KBM-7 (cell line): ENCODE measurements at places on chromosomes 6 and 20.
A peak's percentile ranks its signal among the peaks of the same experiment; 100 is the strongest.

- DNase-seq, result no peak
Measured at GRCh38 chr6:16928387-16928786, 167.1 kb upstream of the ATXN1 start.

GRCh38 chr6:145254649-145255401 is 480.5 kb downstream of the EPM2A start:
- no peak for DNase-seq

GRCh38 chr6:156639009-156639721 is 138.0 kb upstream of the ARID1B start:
- no peak for DNase-seq

DNA sequence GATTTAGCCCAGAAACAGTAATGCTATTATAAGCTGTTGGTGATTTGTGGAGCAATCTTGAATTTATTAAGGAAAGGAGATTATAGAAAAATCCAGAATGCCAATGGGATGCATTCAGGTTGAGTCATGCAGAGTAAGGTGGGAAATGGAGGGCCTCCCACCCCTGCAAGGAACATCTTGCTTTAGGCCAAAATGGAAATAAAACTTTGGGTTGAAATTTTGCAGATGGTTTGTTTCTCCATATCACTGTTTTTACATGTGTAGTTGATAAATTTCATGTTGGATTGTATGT is 152.4 kb downstream of the BCAS1 start:
- DNase-seq, result no peak

GRCh38 chr6:130946076-130946475 is 117.0 kb downstream of the EPB41L2 start:
- no peak for DNase-seq

DNA sequence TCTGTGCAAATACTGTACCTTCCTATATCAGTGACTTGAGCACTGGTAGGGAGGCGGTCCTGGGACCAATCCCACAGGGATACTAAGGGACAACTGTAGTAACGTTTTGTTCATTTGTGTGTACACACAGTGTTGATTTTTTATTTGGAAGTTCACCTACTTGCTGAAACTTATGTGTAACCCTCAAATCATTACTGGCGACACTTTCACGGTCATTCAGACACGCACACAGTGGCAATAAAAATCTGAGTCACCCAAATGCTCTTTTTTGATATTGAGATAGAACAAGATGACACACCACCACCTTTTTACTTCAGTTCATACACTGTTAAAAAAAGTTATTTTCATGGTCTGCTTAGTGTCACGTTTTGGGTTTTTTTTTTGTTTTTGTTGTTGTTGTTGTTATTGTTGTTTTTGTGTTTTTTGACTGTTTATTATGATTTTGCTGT is 79.8 kb downstream of the QKI start:
- no peak for DNase-seq

DNA sequence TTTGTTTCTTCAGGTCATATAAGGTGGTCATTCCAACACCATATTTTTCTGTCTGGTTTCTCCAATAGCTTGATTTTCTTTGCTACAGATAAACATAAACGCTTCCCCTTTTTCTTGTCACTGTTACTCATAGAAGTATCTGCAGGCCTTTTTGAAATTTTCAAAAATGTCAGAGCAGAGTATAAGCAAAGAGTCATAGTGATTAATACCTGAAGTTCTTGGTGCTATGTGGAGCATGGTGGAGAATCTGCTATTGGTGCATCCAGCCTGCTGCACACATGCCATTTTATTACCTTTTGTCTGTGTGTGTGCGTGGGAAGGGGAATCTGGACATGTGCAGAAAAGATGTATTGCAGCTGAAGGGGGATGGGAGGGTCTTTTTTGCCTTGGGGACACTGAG is 19.7 kb downstream of the STX11 start:
- no peak for DNase-seq

DNA sequence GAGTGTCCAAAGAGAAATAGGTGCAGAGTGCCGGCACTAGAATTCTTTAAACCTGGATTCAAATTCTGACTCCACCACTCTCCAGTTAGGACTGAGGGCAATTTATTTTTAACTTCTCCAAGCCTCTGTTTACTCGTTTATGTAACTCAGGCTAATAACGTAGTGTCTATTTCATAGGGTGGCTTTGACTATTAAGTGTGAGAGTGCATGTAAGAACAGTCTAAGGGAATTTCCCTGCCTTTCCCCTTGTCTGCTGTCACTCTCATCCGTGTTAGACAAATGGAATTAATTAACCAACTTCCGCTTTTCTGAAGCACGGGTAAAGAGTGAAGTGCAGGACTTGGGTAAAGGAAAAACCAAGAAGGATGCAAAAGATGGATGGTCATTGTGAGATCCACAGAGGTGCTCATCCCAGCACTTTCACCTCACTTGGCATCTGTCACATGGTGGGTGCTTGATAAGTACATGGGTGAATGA is 4.1 kb upstream of the ZKSCAN8 start:
- peak; percentile 82 for DNase-seq

DNA sequence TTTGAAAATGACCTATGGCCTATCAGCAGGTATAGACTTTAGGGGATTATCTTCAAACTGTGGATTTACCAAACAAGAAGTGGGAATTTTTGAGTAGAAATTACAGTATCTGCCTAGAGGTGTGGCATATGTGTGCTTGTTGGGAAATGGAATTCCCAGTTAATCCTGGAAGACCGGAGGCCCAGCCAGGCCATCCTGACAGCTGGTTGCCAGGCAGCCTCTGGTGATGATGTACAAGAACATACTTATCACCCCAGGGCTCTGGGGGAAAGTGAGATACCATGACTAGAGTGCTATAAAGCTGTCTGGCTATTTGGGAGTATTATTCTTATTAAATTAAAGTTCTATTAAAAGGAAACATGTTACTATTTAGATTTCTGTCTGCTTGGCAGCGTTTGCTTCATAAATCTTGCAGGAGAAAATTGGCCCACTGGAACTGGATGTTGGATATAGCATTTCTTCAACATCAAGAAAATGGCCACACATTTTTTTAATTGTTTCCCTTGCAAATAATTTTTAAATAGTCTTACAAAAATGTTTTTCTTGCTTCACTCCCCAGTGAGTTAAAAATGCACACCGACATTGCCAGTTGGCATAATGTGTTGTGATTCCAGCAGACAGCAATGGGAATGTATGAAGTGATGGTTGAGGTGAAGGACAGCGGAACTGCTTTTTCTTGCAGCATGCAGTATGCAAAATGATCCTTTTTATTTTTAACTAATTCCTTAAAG is 187.8 kb downstream of the MYLK4 start:
- no peak for DNase-seq

- no peak for DNase-seq
Measured at GRCh38 chr6:159801935-159802334, 1.9 kb downstream of the PNLDC1 start.

DNA sequence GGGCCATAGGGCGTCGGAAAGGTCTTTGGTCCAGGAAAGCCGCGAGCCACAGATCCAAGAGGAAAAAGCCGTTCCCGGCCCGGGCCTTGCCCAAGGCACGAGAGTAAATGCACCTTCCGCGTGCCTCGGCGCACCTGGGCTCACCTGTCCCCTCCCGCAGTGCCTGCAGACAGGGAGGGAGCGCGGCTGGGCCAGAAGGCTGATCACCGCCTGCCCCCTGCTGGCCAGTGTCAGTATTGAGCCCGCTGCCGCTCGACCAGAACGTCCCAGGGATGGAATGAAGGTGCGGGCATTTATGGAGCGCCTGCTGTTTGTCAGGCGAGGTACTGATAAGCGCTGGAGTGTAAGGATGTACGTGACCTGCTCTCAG is 679 bp upstream of the LPIN3 start:
- peak; percentile 76 for DNase-seq

DNA sequence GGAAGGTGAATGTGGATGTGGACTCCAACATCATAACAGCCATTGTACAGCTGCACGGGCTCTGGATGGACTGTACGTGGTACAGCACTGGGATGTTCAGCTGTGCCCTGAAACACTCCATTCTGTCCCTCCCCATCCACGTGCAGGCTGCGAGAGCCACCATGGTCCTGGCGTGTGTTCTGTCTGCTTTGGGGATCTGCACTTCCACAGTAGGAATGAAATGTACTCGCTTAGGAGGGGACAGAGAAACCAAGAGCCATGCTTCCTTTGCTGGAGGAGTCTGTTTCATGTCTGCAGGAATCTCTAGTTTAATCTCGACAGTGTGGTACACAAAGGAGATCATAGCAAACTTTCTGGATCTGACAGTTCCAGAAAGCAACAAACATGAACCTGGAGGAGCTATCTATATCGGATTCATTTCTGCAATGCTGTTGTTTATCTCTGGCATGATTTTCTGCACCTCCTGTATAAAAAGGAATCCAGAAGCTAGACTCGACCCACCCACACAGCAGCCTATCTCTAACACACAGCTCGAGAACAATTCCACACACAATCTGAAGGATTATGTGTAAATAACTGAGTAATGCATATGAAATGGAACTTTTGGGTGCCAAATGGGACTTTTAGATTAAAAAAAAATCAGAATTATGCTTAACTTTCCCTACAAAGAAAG is 12.1 kb downstream of the CLDN20 start:
- DNase-seq, result no peak

- no peak for DNase-seq
Measured at GRCh38 chr20:11235058-11235457, 561.3 kb upstream of the JAG1 start.

GRCh38 chr6:13390658-13391057 is 62.3 kb upstream of the TBC1D7 start:
- DNase-seq, result no peak

GRCh38 chr20:796921-797320 is 28.6 kb upstream of the SLC52A3 start:
- DNase-seq, result no peak

- peak; percentile 7 for DNase-seq
Measured at GRCh38 chr6:1890071-1890470, 280.4 kb downstream of the FOXC1 start.

DNA sequence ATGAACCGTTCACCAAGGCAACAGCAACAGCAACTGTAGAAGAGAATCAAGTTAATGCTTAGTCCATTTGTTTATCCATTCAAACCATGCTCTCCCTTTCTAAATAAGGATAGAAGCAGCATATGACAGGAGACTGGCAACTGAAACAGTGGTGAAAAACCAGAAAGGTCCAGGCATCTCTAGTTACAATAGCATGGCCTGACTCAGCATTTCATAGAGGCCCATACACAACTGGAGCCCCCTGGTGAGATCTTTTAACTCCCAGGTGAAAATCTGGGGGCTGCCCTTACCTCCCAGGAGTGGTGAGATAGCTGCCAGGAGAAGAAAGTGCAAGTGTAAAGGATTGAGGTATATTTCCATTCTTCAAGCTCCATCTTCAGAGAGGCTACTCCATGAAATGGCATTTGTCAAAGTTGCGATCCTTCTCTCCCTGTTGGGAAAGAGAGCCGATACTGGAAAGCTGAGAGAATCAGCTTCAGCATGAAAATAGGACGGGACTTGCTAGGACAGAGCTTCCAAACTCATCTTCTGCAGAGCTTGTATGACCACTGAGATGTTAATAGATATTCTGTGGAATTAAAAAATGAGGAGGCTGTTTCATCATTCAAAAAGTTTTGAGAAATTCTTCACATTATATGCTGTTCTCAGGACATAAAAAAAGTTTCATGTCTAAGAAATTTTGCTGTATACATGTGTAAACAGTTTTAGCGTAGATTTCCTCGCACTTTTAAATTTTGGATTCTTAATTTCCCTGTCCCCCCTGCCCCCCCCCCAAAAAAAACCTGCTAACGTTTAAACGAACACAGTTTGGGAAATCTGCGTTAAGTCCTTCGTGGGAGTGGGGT is 10.9 kb upstream of the SLC2A12 start:
- DNase-seq, result no peak

DNA sequence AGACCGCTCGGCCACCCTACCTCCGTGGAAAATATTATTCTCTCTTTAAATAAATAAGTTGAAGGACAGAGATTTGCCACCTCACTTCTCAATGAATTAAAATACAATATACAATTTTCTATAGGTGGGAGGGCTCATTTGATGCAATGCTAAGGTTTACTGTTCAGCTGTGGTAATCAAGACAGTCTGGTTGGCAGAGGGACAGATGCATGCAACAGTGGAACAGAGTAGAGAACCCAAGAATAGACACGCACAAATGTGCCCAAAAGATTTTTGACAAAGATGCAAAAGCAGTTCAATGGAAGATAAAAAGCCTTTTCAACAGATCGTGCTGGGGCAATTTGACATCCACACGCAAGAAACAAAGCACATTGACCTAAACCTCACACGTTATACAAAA is 145.2 kb downstream of the CEBPB start:
- no peak for DNase-seq

GRCh38 chr20:8002056-8002455 is 17.5 kb downstream of the TMX4 start:
- no peak for DNase-seq

GRCh38 chr6:32970413-32971241 is 2.2 kb downstream of the BRD2 start:
- DNase-seq, result peak; percentile 74

- peak; percentile 81 for DNase-seq
Measured at GRCh38 chr20:20690676-20691476, 21.6 kb downstream of the RALGAPA2 start.

DNA sequence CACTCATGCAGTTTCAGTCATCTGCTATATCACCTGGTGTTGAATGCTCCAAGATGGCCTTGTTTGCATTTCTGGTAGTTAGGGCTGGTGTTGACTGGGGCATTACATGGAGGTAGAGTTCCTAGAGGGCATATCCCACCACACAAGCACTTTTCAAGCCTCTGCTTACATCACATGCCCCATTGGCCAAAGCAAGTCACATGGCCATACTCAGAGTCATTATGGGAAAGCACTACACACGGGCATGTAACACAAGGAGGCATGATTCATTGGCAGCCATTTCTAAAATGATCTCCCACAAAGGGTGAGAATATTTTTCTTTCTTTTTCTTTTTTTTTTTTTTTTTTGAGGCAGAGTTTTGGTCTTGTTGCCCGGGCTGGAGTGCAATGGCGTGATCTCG is 73.2 kb downstream of the TRMT6 start:
- DNase-seq, result no peak

DNA sequence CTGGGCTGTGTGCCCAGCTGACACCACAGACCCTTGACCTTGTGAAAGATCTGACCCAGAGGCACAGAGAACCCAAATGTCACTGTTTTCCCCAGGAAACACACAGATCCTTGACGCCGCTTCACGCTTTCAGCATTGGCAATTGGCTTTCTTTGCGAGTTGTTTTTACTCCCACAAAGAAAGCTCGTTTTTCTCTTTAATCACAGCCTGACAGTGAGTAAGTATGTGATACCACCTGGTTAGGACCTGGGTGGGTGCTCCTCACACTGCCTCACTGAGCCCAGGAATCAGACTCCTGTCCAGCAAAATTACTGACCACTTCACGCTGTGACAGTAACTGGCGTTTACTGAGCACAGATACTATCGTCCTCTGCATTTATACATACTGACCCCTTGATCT is 13.0 kb downstream of the RPL10A start:
- no peak for DNase-seq

GRCh38 chr6:37389857-37390256 is 36.1 kb downstream of the RNF8 start:
- no peak for DNase-seq

DNA sequence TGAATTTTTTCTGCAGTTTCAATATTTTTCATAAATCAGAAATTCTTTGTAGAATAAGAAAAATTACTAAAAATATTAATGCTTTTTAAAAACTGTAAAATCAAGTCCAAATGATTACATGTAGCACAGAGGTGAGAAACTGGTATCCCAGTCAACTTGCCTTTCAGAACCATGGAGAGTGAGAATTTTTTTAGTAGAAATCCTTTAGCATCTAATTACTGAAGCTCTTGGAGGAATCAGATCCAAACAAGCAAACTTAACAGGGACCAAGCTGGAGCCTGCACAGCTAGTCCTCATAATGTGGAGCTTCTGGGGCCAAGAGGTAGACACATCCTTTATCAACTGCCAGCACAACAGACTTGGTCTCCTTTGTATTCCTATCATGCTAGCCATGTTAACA is 724.5 kb downstream of the TFAP2A start:
- DNase-seq, result no peak

- peak; percentile 23 for DNase-seq
Measured at GRCh38 chr20:62776692-62777527, 19.4 kb upstream of the MRGBP start.
